CD4-positive, alpha-beta memory T cell (primary cell): ENCODE measurements at places on chromosomes 3 and 15.
A peak's percentile ranks its signal among the peaks of the same experiment; 100 is the strongest.

DNA sequence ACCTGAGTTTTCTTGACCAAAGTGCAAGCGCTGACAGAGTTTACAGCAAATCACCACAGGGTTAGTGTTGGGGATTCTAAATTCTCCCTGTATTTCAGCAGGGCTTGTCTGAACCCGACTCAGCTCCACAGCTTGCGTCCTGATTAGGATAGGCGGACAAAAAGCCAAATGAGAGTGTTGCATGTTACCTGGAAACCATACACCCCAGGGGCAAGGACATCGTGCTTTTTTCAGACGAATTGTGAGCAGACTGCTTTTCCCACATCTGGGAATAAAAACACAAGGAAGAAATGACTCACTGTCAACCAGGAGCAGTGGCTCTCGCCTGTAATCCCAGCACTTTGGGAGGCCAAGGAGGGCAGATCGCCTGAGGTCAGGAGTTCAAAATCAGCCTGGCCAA lies 3.0 kb downstream of the DZIP1L start:
- no peak for DNase-seq

DNA sequence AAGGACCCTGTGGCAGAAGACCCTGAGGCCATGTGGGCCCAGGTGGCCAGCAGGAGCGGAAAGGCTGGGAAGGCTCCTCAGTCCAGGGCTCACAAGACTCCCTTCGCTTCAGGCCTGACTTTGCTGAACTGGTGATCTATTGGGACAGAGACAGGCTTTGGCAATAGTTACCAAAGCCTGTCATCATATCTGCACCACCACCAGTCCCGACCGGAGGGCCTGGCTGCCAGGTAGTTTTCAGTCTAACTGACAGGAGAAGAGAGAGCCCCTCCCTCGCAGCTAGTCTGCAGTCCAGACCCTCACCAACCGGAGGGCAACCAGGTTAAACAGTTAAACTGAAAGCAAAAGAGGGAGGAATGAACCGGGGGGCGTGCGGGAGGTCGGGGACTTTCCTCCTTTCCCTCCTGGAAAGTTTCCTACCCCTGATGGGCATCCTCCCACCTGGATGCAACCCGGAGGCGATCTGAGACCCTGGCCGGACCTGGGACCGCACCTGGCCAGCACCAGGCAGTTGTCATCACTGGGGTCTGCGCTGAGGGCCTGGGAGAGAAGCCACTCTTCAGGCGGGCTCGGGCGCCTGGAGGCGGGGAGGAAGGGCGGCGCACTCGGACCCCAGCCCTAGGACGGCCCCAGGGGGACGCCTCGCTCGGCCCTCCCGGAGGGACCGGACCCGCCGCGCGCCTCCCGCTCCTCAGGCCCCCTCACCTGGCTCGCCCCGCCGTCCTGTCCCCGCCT lies 435 bp downstream of the RAB27A start:
- peak; percentile 29 for DNase-seq

- DNase-seq: no peak
Measured at GRCh38 chr3:46065750-46066256, 38.5 kb upstream of the XCR1 start.

DNA sequence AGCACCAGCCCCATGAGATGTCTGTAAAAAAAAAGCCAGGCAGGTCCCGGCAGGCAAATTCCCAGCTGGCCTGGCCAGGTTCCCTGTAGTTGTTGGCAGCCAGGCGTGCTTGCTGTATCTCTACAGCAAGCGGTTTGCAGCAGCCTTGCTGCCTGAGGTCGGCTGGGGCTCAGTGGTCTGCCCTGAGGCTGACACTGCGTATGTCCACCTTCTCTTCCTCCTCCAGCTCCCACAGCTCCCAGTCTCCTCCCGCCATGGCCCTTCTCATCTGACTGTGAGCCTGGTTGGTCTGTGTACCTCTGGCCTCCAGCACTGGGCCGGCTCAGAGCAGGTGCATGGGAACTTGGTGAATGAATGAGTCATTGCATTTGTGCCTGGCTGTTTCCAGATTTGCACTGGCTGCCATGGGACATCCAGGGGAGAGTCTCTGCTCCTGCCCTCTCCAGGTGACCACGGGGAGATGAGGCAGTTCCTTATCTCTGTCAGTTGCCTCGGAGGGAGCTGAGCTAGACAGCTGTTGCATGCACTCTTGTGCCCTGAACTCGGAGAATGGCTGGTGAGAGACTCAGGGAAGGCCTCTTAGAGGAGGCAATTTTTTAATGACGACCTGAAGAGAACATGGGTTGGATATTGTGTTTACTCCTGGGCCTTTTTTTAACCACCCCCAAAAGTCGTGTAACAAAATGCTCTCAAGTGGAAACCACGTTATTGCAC lies 43.0 kb downstream of the SPSB4 start:
- DNase-seq: no peak

DNA sequence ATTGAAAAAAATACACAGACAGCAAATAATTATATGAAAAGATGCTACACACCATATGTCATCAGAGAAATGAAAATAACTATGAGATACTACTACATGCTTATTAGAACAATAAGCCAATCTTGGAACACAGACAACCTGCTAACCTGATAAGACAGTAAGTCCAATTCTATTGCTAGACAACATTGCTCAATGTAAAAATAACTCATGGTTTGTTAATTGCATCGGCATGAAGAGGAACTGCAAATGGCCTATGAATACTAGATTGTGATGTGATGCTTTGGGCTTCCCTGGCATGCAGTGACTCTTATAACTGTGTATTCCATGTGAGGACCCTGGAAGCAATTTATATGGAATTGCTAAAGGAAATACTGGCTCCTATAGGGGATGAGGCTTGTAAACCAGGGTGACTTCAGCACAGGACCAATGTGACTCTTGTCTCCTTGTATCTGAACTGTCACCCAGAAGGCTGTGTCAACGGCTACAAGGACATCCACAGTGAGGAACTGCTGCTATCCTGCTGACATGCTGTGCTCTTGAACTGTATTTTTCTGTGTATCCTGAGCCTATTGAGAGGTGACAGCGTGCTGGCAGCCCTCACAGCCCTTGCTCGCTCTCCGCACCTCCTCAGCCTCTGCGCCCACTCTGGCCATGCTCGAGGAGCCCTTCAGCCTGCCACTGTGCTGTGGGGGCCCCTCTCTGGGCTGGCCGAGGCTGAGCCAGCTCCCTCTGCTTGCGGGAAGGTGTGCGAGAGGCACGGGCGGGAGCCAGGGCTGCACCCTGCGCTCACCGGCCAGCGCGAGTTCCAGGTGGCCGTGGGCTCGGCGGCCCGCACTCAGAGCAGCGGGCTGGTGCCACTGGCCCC lies 385.7 kb downstream of the CNTN4 start:
- no peak for DNase-seq

DNA sequence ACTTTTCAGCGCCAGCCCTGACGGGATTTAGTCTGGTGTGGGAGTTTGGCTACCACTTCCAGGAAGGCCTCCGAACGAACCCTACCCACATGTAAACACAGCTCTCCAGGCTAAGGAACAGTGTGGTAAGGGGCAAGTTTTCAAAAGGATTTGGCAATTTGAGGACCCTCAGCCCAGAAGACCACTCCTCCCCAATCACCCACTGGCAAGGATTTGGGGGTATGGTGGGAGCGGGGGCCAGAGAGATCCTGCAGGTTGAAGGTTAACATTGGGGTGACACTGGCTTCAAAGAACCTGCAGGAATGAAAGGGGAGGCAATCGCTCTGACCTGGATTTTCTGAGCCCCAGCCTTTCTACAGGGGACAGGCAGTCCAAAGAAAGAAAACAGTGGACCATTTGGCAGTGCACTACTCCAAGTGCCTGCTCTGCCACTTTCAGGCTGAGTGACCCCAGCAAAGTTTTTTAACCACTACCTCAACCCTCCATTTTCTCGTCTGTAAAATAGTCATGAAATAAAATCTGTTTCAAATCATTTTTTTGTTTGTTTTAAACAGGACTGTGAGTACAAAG lies 34.5 kb downstream of the ZIC4 start:
- no peak for DNase-seq

- DNase-seq: no peak
Measured at GRCh38 chr15:68621535-68621934, 42.7 kb downstream of the CORO2B start.

DNA sequence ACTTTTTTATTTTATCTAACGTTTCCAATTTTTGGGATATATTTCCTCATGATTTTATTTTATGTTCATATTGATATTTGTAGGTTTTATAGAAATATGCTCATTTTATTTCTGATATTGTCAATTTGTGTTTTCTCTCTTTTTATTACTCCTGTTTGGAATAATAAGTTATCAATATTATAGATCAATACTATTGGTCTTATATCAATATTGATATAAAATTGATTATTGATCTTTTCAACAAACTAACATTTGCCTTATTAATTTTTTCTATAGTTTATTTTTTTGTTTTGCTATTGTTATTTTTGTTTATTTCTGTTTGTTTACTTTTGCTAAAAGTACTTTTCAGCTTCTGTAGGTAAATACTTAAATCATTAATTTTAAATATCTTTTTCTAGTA lies 90.8 kb upstream of the CNTN6 start:
- DNase-seq: no peak

DNA sequence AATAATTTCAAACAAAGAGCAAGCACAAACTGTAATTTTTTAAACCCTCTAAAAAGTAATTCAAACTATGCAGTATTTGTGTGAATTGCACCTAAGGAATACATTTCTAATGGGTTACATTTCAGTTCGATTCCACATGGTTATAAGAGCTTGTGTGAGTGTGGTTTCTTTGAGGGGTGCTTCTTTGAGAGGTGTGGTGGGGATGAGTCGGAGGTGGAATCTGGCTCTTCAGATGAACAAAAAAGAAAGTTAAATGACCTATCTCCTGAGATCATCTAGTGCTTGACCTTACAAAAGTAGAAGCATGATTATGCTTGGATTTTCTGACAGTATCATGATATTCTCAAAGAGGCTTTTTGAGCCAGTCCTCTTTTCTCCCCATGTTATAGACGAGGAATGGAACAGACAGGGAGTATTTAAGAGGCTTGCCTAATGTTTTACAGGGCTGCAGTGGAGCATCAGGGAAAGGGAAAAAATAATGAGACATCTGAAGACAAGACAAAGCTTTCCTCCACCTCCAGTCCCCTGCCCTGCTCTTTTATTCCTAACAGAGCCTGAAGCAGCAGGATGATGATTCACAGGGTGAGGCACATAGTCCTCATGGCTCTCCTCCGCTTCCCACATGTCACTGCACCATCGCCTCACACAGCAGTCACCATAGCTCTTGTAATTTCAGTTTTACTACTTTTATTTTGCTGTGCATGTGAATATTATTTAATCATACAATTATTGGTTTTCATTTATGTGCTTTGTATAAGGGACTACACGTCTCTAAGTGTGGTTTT lies 82.0 kb downstream of the LYSMD4 start:
- no peak for DNase-seq

- DNase-seq: no peak
Measured at GRCh38 chr15:82105451-82106215, 59.8 kb upstream of the MEX3B start.

- DNase-seq: no peak
Measured at GRCh38 chr15:60605879-60606307, 127.0 kb upstream of the ICE2 start.

DNA sequence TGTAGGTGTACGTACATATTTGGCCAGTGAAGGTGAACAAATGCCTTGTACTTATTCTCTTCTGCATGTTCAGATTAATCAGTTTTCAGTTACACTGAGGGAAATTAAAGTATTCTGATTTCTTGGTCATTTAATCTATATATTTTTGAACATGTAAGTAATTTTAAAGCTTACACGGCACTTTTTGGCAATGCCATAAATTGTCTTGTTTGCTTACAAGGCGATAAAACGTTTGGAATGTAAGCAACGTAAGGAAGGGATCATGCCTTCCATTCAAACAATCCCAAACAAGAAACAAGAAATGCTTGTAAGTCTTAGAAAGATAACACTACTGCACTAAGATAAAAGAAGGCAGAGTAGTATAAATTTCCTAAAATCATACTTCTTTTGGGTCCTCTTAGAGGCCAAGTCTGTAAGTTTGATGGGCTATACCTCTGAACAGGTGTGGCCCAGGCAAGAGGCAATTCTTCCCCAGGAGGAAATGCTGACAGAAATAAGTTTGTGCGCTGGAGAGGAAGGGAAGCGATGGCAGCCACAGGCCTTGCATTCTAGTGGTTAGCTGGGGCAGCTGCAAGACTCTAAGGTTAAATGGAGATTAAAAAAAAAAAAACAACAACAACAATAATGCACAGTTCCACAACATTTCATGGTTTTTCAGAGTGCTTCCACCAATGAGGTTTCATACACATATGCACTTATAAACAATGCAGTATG lies 73.8 kb downstream of the GOLIM4 start:
- no peak for DNase-seq

DNA sequence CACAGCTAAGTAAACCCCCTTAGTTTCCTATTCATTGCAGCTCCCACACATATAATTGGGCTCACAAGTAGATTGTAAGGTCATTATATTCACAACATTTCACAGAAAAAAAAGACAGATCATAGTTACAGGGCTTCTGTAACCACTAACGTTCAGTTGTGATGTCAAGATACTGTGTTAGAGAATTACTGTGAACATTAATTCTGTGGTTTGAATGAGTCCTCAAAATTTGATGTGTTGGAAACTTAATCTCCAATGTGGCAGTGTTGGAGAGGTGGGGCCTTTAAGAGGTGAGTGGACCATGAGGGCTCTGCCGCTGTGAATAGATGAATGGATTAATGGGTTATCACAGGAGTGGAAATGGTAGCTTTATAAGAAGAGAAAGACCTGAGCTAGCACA lies 21.3 kb downstream of the GRK7 start:
- no peak for DNase-seq
